Ovary (tissue), 10 donors: ENCODE measurements at places on chromosomes 6 and 20. TPM values are rescaled to one million over a fixed set of nuclear protein-coding genes. Genes with fewer than 3 reads are reported as not detected.

The SSTR4 gene
- total RNA-seq = not detected

The EEF1A1 gene
- total RNA-seq = 17,684 TPM

The PAK5 gene
- not detected for total RNA-seq

The PGC gene
- total RNA-seq = 0.53 TPM

The KIF25 gene
- total RNA-seq = not detected

The BHLHE23 gene
- total RNA-seq = not detected

The HCK gene
- 3.9 TPM for total RNA-seq

The SPATA25 gene
- 6.7 TPM for total RNA-seq

DNA sequence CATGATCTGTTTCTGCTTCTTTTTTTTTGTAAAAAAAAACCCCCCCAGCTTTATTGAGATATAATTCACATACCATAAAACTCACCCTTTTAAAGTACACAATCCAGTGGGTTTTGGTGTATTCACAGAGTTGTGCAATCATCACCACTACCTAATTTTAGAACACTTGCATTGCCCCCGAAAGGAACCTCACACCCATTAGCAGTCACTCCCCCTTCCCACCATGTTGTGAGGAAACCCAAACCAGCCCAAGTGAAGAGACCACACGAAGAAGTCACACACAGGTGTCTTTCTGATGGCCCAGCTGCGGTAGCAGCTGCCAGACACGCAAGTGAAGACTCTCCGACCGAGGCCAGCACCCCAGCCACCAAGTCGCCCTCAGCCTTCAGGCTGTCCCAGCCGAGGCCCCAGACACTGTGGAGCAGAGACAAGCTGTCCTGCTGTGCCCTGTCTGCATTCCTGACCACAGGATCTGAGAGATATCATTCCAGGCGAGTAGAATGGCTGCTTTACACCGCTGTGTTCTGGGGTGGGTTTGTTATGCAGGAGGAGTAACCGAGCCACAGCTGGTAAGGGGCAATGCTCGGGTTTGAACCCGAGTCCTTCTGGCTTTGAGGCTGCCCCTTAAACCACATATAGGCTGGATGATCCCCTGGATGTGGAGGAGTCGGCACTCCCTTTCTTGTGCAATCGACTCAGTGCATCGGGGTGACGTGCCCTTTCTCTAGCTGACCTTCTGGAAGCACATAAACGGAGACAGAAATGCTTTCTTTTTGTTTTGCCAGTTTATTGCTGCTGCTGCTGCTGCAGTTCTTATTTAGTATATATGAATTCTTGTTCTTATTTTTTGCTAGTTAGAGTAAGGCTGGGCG, 59.1 kb upstream of the PTPN1 start:
- DNase-seq = no peak

DNA sequence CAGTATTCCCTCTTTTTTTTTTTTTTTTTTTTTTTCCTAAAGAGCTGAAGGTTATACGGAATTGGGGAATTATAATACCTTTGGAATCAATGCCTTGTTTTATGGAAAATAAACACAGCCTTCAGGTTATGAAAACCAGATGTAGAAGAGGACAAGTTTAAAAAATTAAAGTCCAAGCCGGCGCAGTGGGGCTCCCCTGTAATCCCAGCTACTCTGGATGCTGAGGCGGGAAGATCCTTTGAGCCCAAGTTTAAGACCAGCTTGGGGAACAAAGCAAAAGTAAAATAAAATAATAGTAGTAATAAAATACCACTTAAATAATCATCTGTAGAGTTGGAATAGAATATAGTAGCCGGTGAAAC, 57.3 kb downstream of the TRIM38 start:
- DNase-seq = no peak

GRCh38 chr6:168971549-168971948, 282.1 kb downstream of the THBS2 start:
- no peak for DNase-seq

DNA sequence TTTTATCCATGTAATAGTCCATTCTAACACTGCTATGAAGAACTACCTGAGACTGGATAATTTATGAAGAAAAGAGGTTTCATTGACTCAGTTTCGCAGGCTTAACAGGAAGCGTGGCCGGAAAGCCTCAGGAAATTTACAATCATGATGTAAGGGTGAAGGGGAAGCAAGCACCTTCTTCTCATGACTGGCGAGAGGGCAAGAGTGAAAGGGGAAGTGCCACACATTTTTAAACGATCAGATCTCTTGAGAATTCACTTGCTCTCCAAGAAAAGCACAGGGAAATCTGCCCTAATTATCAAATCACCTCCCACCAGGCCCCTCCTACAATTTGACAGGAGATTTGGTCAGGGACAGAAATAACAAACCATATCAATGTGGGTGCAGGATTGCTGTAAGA, 859.7 kb downstream of the EPHA7 start:
- no peak for DNase-seq

DNA sequence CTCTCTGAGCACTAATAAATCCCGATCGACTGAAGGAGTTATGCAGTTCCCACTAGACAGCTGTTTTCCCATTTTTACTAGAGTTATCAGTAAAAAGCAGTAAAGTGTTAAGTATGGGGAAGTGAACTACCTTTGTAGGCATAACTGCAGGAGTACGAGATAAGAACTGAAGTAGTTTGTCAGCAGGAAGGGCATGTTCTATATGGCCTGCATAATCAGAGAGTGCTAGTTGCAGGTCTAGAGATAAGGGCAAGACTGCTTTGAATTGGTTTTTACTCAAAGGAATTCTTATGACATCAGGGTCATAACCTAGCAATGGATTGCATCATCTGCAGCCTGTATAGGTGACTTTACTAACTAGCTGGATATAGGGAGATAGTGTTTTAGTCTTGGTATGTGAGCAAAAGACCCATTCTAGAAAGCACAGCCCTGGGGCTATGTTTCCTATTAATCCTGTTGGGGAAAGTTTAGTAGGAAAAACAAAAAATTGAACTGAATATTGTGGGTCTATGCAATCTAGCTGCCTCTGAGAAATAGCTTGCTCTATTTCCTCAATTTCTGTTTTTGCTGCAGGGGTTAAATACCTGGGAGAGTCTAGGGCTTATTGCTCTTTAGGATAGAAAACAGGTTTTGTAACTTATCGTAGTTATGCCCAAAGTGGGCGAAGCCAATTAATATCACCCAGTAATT, 22.6 kb upstream of the CRISP1 start:
- no peak for DNase-seq

DNA sequence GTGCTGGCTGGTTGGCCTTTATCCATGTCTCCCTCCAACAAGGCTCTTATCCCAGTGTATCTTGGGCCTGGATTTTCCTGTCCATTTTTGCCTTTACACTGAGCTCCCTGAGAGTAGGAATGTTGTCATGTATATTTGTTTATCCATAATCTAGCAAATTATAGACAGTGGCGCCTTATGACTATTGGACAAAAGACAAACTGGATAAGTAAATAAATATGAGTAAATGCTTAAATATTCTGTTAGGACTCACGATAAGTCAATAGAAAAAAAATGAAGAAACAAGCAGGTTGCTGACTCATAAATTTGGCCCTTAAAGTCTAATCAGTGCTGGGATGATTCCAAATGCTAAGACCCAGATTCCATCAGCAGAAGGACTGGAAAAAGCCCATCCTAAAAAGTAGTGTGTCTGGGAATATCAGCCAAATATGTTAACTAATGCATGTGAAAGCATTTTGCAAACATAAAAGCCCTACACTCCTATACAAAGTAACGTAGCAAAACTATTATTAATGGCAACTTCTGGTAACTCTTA, 55.0 kb upstream of the PCSK2 start:
- DNase-seq = no peak

GRCh38 chr6:166911248-166911677, 45.1 kb downstream of the RNASET2 start:
- no peak for DNase-seq

GRCh38 chr6:20744911-20745557, 210.8 kb downstream of the CDKAL1 start:
- DNase-seq = no peak

- DNase-seq = no peak
Observed at GRCh38 chr20:4040283-4041179, 25.2 kb upstream of the RNF24 start.

DNA sequence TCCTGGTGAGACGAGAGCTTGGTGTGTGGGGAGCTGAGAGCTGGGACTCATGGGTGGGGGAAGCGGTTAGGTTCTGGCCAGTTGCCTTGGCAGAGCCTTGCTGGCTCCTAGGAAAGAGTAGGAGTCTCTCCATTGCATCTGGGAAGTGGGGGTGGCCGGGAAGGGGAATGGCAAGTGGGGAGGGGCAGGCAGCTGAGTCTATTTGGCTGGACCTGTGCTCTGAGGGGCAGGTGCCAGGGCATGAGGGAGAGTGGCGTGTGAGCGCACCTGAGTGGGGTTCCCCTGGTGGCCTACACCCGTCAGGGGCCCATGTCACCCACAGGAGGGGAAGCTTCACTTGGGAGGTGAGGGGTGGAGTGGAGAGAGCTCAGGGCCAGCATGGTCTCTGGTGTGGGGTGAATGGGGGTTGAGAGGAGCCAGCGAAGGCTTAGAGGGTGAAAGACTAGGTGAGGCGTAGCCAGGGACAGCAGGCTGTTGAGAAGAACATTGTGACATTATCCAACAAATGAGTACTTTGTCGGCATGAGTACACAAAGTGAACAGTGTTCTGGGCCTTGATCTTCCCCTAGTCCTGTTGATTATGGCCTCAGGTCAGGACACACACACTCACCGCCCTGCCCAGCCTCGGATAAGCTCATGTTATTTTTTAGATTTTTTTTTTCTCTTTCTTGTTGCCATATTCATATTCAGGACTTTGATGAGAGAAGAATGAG, 59.8 kb downstream of the FAM120B start:
- no peak for DNase-seq
